ENCODE measurements at places on chromosomes 5 and 9.

GRCh38 chr5:57505272-57506200 lies 22.9 kb upstream of the ACTBL2 start:
- DNase-seq: no peak

DNA sequence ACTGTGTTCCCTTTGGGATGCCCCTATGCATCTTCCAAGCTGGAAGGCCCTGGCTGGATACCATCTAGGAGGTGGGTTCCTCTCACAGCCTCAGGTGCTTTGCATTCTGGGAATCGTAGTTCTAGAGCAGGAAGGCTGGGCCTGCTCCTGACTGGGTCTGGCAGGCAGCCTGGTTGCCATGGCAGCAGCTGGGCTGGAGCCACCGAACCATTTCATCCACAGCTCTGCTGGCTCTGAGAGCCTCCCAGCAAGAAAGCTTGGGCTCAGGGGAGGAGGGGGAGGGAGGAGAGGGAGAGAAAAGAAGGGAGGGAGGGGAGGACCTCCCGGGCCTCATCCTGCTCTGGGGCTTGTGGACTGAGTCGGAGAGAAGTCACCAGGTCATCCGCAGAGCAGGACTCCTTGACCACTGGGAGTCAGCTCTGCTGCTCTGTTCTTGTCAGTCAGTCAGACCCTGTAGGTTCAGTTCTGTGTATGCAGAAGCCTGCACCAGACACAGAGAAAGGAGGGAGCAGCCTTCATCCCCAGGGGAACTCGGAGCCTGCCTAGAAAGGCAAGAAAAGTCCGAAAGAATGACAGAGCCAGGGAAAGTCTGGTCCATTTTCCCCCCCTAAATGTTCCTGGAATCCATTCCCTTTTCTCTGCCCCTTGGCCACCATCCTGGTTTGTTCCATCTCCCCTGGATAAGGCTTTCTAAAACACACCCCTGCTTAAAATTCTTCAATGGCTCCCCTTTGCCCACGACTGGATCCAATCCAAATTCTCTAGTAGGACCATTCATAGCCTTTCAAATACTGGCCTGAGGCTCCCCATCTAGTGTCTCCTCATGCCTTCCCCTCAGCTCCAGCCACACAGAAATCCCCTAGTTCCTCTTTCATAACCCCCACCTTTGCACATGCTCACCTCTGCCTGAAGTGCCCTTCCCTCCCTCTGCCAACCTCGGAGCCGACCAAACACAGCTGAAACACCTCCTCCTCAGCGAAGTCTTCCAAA lies 65.4 kb upstream of the ARAP3 start:
- DNase-seq: peak; percentile 21

- DNase-seq: no peak
Measured at GRCh38 chr5:9395706-9396105, 150.2 kb downstream of the SEMA5A start.

- no peak for DNase-seq
Measured at GRCh38 chr5:141986072-141986471, 17.2 kb downstream of the RNF14 start.

- no peak for DNase-seq
Measured at GRCh38 chr9:71916834-71917534, 5.5 kb downstream of the C9orf85 start.

GRCh38 chr9:27528886-27529315 lies 713 bp downstream of the MOB3B start:
- DNase-seq: no peak

- DNase-seq: no peak
Measured at GRCh38 chr9:37034305-37034937, 353 bp upstream of the PAX5 start.

- DNase-seq: no peak
Measured at GRCh38 chr5:122297587-122298298, 14.3 kb upstream of the SNCAIP start.

GRCh38 chr9:129746092-129746777 lies 6.6 kb downstream of the PTGES start:
- peak; percentile 25 for DNase-seq

DNA sequence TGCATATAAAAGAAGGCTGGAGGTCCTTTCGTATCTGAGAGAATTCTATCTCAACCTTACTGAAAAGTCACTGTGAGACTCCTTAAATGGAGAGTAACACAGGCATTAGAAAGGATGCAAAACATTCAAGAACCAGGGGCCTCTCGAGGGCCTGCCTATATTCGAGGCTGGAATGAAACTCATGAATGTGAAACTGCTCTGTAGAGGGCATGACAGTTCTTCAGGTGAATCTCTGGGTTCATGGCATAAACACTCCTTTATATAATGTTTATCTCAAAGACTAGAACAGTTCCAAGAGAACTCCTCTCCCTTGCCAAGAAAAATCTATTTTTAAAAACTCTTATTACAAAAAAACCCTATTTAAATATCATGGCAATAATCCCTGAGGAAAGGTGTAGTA lies 113.9 kb downstream of the SEC61B start:
- DNase-seq: no peak

DNA sequence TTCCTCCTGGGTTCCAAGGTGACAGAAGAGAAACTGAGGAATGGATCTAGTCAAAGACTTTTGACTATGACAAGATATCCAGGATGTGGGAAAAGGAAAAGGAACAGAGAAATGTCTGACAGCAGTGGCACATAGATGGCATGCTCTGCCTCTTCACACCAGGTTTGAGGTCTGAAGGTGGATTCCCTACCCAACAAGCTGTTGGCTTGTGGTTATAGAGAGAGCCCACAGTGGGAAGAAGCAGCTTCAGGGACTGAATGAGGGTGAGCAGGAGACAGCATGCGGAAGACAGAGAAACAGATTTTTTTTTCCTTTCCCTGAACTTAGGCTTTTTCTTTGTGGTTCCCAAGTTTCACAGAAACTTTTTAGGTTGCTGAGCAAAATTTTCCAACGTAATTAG lies 20.6 kb downstream of the IFNW1 start:
- no peak for DNase-seq

DNA sequence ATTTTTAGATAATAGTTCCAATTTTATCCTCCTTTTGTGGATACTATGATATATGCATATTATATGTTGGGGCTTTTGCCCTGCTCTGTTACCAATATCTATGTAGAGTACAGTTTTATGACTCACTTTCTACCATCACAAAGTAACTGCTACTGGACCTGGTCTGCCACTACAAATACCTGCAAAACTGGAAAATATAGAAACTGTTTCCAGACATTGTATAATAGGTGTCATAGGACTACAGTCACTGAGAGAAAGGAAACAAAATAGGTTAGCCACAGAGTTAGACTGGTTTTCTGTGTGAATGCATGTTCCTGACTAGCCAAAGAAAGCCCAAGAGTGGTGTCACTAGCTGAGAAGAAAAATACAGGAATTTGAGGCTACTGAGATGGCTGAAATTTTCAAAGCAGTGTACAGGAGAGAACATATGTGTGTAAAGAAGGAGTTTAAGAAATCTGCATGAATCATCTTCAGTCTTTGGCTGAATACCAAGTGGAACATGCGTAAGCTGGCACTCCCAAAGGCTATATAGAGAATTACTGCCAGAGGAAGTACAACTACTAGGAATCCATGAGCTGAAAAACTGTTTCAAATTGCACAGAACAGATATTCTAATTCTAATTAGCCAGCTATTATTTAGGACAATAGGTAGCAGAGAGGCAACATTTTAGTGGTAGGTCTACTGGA lies 29.0 kb upstream of the FAM174A start:
- DNase-seq: peak; percentile 76

- DNase-seq: no peak
Measured at GRCh38 chr9:129493706-129494047, 127.2 kb downstream of the C9orf50 start.

GRCh38 chr5:533243-533954 lies 9.2 kb upstream of the SLC9A3 start:
- no peak for DNase-seq

- peak; percentile 72 for DNase-seq
Measured at GRCh38 chr5:170451747-170452365, 52.0 kb upstream of the KCNIP1 start.

DNA sequence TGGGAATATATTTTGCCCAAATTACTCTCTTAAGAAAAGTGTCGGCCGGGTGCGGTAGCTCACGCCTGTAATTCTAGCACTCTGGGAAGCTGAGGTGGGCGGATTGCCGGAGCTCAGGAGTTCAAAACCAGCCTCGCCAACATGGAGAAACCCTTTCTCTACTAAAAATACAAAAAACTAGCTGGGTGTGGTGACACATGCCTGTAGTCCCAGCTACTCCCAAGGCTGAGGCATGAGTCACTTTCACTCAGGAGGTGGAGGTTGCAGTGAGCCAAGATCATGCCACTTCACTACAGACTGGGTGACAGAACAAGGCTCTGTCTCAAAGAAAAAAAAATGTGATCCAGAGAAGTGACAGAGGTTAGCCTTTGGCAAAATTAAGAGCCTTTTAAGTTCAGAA lies 26.4 kb upstream of the TMEM171 start:
- DNase-seq: peak; percentile 70

DNA sequence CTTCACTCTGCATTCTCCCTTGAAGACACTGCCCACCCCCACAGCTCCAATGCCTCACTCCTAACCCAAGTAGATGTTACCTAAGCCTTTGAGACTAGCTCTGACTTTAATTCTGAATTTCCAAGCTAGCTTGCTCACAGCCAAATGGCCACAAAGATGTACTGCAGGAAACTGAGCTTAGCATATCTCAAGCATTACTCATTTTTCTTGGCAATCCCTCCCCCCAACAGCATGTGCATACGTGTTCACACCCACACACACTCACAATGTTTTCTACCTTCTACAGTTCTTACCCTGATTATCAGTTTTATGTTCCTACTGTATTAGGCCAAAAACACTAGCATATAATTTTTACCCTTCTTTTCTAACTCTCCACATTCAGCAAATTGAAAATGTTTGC lies 13.7 kb upstream of the GRIA1 start:
- peak; percentile 89 for DNase-seq

- no peak for DNase-seq
Measured at GRCh38 chr5:176889321-176890280, 9.5 kb downstream of the HK3 start.

- peak; percentile 14 for DNase-seq
Measured at GRCh38 chr5:124162767-124163532, 583.5 kb downstream of the ZNF608 start.

DNA sequence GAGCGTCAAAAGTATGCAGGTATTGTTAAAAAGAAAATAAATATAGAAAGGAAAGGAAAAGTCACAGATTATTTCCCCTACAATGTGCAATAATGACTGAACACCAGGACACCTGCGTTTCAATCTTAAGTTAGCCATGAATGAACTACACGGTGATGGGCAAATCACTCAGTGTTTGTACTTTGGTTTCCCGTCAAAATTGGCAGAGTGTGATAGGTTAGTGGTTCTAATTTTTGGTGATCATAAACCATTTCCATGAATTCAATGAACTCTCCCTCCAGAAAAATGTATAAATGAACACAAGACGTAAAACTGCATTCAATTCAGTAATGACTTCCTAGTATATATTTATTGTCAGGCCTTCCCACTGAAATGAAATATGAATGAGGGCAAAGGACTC lies 59.0 kb upstream of the ITGA1 start:
- no peak for DNase-seq

GRCh38 chr5:143386725-143387124 lies 16.8 kb downstream of the NR3C1 start:
- DNase-seq: peak; percentile 76

- peak; percentile 94 for DNase-seq
Measured at GRCh38 chr9:129174724-129175514, 3.1 kb downstream of the IER5L start.

DNA sequence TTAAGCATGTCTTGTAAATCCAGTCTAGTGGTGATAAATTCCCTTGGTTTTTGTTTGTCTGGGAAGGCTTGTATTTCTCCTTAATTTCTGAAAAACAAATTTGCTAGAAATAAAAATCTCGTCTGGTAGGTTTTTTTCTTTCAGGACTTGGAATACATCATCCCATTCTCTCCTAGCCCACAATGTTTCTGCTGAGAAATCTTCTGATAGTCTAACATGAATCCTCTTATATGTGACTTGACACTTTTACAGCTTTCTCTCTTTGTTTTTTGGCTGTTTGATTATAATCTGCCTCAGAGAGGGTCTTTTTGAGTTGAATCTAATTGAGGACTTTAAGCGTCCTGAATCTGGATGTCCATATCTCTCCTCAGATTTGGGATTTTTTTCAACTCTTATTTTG lies 104.9 kb downstream of the FEM1C start:
- no peak for DNase-seq

DNA sequence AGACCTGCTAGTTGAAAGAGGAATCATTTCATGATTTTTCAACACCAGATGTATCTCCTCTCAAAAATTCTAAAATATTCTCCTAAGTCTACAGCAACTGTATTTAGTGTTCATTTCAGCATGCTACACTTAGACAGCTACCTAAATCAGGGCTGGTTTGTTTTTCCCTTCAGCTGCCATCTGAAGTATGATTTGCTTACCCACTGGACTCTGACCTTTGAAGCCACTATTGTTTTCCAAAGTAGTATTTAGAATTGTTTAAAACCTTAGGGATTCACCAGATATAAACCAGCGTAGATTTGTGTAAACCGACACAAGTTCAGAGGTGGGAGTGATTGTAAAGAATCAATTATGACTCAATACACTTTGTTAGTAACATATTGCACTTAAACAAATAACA lies 193.1 kb downstream of the ADAMTS6 start:
- no peak for DNase-seq

DNA sequence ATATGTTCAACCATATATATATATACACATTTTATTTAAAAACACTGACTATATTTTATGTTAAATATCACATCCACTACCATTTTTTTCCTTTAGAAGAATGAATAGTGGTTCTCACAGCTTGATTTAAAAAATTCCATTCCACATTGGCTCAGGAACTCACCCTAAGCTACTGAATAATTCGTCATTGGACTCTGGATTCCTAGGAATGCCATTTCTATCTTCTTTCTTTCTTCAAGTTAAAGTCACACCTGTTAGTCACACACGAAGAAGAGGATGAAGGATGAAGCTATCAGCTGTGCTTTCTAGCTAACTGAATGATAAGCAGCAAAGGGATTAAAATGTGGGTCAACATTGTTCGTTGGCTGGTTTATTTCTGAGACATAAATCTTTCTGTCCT lies 7.9 kb downstream of the ELOVL7 start:
- DNase-seq: no peak

All from fibroblast of skin of right quadriceps (primary cell).